CD4-positive, alpha-beta T cell treated with Interleukin-21 for 1 hour (primary cell): ENCODE measurements at places on chromosomes 13 and 19.

DNA sequence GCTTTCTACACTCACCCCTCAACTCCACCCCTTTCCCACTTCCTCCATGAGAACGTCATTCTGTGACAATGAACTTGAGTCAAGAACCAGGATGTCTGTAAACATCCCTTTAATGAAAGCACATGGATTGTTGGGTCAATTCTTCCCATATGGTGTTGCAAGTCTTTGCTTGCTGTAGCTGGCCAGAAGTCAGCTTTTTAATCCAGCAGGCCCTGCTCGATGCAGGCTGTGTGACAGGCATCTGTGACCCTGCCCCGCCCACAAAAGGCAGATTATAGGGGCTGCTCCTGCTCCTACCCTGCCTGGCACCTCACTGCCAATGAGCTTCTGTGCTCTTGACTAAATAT, 78.0 kb downstream of the STARD13 start:
- DNase-seq = no peak

DNA sequence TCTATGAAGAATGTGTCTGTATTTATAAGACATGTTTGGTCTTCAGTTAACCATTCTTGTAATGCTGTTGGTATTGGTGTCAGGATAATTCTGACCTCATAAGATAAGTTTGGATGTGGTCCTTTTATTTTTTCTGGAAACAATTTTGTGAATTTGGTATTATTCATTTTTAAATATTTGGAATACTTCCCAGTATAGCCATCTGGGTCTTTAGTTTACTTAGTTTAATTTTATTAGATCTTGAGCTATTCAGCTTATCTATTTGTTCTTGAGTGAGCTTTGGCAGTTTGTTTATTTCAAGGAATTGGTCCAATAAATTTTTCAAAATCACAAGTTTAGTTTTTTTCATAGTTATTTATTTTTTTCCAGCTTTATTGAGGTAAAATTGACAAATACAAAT, 335.4 kb upstream of the PCDH20 start:
- DNase-seq = no peak

DNA sequence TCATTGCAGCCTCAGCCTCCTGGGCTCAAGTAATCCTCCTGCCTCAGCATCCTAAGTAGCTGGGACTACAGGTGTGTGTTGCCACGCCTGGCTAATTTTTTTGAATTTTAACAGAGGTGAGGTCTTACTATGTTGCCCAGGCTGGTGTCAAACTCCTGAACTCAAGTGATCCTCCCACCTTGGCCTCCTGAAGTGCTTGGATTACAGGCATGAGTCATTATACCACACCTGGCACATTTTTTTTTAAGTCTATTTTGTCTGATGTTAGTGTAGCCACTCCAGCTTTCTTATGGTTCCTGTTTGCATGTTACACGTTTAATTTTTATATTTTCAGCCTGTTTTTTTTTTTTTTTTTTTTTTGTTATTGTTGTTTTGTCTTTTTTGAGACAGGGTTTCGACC, 24.8 kb downstream of the KDM4B start:
- DNase-seq = no peak

GRCh38 chr19:11560404-11561051, 1.5 kb upstream of the ELOF1 start:
- DNase-seq = peak; percentile 82

DNA sequence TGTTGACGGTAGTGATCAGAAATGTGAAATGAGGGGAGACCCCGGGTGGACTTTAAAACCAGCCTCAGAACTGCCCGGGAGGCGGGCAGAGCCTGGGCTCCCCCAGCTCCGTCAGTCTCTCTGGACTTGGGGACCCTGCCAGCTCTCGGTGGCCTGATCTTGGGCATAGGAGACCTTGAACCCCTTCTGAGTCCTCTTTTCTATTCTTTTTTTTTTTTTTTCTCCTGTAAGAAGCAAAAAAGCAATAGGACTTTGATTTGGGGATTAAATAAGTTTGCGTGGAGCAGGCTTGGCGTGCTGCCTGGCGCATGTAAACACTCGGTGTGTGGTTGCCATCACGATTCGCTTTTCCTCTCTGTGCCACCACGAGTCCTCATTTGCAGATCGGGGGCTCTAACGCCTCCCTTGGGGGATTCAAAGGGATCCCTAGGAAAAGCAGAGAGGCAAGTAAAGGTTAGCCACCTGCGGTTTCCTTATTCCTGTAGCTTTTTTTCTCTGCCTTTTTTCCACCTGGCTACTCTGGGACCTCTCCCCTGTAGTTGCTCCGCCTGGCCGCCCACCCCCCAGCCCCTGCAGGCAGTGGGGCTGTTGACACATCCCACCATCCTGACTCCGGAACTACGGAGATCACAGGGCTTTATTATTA, 1.3 kb downstream of the SAFB start:
- DNase-seq = peak; percentile 17

DNA sequence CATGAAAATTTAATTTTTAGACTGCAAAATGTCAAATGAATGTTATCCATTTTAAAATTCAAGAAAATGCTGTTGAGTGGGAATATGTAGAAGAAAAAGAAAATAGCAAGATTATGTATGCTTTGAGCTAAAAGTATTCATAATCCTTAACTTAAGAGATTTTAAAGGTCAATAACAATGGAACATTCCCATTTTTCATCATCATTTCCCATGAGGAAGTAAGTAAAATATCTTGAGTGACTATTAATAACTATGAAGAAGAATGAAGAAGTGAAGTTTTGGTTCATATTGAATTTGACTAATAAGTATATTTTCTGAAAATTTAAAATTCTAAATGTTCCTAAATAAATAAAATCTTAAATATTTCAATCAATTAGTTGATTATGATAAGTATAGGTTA, 273.4 kb downstream of the DACH1 start:
- no peak for DNase-seq

GRCh38 chr13:110116072-110116487, 190.9 kb downstream of the COL4A1 start:
- peak; percentile 25 for DNase-seq

DNA sequence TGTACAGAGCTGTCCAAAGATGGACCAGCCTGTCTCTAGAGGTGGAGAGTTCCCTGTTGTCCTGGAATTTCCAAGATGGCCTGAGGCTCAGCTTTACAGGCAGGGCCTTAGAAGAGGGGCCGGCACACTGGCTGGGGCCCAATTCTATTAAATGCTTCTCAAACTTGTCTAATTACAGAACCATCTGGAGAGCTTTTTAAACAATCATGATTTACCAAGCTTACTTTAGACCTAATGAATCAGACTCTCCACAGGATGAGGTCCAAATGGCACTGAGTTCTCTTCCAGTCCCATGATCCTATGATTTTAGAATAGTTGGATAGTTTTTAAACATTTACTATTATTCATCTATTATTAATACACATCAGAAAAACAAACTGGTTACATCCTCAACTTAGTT, 123.5 kb downstream of the DNAJC3 start:
- no peak for DNase-seq

DNA sequence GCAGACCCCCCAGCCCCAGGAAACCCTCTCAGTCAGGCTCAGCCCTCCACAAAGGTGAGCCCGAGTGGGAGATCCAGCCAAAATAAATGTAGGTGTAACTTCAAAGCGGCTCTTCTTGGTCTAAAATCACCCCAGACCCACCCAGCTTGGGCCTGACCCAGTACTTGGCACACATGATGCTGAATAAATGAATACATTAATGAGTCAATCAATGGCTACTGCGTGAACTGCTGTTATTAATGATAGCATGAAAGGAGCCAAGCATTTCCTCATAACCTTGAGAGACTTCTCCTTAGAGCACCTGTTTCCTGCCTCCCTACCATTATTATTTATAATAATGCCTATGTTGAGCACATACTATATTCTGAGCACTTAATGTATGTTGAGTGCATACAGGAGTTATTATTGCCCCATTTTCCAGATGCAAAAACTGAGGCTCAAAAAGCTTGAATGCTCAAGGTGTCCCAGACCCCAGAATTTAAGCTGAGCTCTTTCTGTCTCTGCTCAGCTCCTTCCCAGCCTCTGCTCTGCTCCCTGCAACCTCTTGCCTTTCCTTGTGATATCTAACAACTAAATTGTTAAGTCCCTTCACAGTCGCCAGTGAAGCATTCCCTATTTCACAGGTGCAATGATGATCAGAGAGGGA, 4.3 kb downstream of the NOTCH3 start:
- no peak for DNase-seq

DNA sequence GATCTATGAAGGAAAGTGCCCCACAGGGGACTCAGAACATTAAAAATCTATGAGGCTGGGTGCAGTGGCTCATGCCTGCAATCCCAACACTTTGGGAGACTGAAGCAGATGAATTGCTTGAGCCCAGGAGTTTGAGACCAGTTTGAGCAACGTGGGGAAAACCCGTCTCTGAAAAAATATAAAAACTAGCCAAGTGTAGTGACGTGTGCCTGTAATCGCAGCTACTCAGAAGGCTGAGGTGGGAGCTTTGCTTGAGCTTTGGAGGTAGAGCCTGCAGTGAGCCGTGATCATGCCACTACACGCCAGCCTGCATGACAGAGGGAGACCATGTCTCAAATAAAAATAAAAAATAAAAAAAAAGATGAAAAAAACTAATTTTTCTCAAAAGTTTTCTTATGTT, 1070.6 kb downstream of the PCDH9 start:
- DNase-seq = no peak

DNA sequence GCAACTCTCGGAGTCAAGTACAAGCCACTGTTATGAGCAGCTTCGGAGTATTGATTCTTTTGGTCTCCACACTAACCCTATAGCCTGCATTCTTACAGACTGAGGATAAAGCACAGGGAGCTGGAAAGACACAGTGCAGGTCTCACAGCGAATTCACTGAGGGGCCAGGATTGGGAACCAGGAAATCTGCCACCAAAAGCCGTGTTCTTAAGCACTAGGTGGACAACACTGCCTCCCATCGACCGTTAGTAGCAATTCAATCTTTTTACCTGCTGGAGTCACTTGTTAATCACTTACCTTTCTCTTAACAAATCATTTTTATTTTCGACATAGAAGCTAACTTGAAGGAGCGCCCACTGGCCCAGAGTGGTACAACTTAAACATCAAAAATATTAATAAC, 6.3 kb downstream of the PMIS2 start:
- DNase-seq = peak; percentile 44

DNA sequence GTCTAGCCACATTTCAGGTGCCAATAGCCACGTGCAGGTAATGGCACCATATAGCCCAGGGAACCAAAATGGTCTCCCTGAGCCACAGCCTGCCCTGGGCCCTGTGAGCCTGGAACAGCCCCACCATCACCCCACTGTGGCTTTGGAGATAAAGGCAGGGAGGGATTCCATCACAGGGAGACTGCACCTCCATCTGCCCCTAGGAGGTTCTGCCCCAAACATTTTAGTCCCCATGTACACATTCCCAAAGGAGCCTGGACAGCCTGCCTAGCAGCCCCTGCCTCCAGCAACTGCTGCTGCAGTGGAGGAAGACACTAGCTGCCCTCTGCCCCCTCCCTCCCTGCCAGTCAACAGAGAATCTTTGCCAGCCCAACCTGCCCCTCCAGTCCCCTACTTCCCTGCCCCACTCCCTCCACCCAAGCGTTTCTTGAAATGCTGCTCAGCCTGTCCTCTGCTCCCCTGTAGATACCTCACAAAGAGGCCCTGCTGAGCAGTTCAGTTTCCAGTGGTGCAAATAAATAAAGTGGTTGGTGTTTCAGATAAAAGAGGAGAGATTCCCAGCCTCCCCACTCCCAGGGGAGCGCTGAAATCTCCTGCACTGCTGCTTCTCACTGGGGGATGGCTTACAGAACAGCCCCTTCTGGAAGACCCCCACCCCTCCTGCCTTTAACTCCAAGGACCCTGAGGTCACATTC, 921.8 kb downstream of the UQCRFS1 start:
- no peak for DNase-seq

DNA sequence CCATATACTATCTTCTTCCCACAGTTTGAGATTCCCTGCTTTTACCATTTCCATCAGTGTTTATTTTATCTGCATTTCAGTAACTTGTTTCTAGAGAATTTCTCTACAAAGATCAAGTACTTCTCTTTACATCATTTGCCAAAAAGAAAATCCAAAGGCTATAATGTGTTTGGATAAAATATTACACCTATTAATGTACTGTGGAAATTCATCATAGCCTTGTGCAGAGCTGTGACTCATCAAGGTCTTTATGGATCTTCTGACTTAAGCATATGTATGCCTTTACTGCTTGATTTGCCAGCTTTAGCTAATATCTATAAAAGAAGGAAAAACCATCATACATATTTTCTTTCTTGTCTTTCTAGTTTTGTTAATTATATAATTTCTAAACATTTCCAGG, 9.6 kb upstream of the HTR2A start:
- no peak for DNase-seq

GRCh38 chr13:98930151-98930591, 47.7 kb downstream of the DOCK9 start:
- DNase-seq = no peak

DNA sequence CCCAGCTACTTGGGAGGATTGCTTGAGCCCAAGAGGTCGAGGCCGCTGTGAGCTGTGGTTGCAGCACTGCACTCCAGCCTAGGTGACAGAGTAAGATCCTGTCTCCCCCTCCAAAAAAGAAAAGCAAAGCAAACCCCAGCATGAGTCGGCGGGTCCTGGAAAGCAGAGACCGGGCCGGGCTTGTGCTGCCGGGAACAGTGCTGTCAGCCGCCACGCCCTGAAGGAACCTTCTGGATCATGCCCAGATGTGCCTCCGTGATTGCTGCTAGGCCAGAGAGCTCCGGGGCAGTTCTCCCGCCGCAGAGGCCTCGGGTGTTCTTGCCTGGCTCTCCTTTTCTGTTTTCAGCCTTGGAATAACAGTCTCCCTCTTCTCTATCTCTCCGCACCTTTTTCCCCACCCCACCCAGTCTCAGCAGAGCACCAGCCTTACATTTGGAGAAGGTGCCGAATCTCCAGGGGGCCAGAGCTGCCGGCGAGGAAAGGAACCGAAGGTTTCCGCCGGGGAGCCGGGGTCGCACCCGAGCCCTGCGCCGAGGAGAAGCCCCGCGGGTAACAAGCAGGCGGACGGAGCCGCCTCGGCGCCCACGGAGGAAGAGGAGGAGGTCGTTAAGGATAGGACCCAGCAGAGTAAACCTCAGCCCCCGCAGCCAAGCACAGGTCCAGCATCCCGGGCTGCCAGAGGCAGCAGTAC, 181.9 kb downstream of the STK24 start:
- DNase-seq = no peak

DNA sequence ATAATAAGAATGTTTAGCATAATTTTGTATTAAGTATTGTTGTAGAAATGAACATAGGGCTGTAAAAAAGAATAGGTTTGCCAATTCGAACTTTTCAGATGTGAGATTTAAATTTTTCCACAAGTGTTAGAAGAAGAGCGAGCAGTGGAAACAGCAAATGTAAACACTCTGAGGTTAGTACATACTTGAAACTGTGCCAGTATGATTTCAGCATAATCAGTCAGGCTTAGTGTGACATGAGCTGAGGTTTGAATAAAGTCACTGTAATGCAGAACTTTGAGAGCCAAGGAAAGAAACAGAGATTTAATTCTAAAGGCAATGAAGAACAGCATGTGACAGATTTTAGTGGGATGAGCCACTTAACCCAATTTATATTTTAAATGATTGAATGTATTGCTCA, 2166.4 kb downstream of the PCDH9 start:
- DNase-seq = no peak

DNA sequence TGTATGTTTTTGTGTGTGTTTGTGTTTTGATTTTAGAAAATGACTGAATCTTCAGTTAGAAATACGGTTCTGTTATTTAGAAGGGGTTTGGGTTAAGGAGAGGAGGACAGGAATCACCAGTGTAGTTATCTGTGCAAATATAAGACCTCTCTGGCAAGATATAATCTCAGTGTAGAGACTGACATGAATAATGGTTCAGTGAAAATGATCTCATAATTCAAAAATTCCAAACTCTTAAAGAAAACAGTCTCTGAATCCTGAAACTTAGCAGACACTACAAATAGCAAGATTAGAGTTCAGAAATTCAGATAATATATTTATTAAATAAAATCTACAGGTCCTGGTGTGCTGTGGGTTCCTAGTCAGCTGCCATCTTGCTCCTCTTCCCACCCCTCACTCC, 73.5 kb downstream of the PDS5B start:
- DNase-seq = no peak
